Central memory CD8-positive, alpha-beta T cell (primary cell): ENCODE measurements at places on chromosomes 1 and 21.

DNA sequence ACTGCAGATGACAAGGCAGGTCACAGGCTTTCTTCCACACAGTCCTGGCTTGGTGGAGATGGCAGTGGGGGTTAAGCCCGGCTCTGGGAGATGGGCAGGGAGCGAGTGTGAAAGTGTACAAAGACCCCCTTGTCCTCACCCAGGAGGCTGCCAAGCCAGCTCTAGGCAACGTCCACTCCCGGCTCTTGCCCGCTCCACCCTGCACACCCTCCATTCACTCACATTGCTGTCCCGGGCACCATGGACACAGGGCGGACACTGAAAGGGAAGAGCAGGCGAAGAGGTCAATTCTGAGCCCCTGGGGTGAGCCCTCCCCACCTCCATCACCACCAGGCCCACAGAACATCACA, 8.9 kb downstream of the COL16A1 start:
- peaks cover 24% of the 10 kb centered on the region for H3K4me1 ChIP-seq
- DNase-seq, result no peak
- no peak overlapping the region for H3K4me3 ChIP-seq
- H3K27ac ChIP-seq, result no peak overlapping the region
- peaks cover 9% of the 10 kb centered on the region for H3K27me3 ChIP-seq

DNA sequence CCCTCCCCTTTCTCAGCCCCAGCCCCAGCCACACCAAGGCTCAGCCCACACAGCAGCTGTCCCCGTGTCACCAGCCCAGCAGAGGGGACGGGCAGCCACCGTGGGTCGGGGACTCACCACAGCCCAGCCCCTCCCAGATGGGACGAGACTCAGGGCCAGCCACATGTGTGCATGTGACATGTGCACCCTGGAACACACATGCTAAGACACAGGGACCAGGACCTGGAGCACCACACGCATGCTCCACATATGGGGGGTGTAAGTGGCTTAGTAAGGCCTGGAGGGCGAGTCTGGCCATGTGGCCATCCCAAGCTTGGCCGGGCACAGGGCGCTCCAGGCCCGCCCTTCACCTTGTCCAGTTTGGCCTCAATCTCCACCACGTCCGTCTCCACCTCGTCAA, 4.0 kb downstream of the ACAP3 start:
- H3K27ac ChIP-seq, result no peak overlapping the region
- H3K27me3 ChIP-seq, result no peaks in the 10 kb centered on the region
- no peak for DNase-seq
- peaks cover 16% of the 10 kb centered on the region for H3K4me1 ChIP-seq

GRCh38 chr1:61055110-61055614, 27.2 kb upstream of the NFIA start:
- H3K4me3 ChIP-seq, result no peak overlapping the region
- H3K27ac ChIP-seq, result no peak overlapping the region
- peaks cover 24% of the 10 kb centered on the region for H3K4me1 ChIP-seq
- peaks cover 15% of the 10 kb centered on the region for H3K27me3 ChIP-seq
- H3K36me3 ChIP-seq, result peaks cover 7% of the 10 kb centered on the region
- no peak for DNase-seq

DNA sequence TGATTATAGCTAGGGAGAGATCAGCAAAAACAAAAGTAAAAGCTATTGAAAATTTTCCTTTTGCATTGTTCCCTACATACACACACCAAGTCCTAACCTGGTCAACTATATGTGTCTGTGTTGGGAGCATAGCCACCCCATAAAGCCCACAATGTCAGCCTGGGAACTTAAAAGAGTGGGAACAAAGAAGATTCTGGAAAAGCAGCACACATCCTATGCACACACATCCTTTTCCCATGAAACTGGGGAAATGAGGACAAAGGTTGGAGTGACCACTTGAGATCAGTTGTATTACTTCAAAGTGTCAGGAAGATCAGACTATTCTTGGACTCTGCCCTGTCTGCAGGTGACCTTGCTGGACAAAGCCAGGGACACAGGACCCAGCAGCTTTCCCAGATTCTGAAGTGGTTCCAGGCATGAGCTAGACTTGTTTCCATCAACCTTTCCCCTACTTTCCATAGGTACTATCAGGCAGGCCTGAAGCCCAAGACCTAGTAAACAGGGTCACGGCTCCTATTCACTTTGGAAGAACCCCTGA, 15.9 kb downstream of the TXNIP start:
- peaks cover 42% of the 10 kb centered on the region for H3K4me1 ChIP-seq
- no peak overlapping the region for H3K27ac ChIP-seq
- H3K4me3 ChIP-seq, result no peak overlapping the region
- no peaks in the 10 kb centered on the region for H3K27me3 ChIP-seq

DNA sequence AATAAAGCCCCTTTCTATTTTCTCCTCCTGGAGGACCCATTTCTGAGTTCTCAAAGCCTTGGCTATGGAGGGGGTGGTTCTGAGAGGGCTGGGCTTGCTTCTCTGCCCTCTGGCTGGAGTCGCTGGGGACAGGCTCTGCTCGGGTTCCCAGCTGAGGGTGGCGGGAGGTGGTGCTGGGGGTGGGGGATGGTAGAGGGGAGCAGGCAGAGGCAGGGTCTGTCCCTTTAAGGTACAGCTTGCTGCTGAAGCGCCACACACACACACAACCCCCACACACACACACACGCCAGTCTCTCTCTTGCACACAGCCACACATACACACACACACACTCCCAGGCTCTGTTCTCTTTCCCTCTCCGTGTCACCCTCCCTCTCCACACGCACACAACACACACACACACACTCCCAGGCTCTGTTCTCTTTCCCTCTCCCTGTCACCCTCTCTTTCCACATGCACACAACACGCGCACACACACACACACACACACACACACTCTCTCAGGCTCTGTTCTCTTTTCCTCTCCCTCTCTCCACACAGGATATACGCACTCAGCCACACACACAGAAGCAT, 69.8 kb upstream of the SSBP3 start:
- H3K4me3 ChIP-seq, result peak overlapping the region; percentile 77
- no peak for DNase-seq
- H3K27me3 ChIP-seq, result no peaks in the 10 kb centered on the region
- H3K4me1 ChIP-seq, result peaks cover 62% of the 10 kb centered on the region
- peaks cover 4% of the 10 kb centered on the region for H3K36me3 ChIP-seq

DNA sequence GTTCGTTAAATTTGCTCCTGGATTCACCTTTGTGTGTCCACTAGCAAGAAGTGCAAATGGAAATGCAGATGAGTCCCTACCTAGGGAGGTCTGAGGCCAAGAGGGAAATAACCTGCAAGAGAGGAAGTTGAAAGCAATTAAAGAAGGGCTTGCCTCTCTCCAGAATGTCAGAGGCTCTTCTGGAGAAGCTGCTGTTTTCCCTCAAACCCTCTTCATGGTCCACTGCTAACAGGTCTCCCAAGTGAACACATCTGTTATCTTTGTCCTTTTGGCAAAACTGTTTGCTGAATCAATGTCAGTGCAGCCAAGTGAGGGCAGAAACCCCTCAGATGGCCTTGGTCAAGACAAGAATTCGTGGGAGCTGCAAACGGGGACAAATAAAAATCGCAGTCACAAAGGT, 177.3 kb upstream of the PLXNA2 start:
- H3K4me1 ChIP-seq, result no peaks in the 10 kb centered on the region
- no peaks in the 10 kb centered on the region for H3K36me3 ChIP-seq
- peaks cover 8% of the 10 kb centered on the region for H3K27me3 ChIP-seq
- no peak overlapping the region for H3K27ac ChIP-seq
- H3K4me3 ChIP-seq, result no peak overlapping the region

DNA sequence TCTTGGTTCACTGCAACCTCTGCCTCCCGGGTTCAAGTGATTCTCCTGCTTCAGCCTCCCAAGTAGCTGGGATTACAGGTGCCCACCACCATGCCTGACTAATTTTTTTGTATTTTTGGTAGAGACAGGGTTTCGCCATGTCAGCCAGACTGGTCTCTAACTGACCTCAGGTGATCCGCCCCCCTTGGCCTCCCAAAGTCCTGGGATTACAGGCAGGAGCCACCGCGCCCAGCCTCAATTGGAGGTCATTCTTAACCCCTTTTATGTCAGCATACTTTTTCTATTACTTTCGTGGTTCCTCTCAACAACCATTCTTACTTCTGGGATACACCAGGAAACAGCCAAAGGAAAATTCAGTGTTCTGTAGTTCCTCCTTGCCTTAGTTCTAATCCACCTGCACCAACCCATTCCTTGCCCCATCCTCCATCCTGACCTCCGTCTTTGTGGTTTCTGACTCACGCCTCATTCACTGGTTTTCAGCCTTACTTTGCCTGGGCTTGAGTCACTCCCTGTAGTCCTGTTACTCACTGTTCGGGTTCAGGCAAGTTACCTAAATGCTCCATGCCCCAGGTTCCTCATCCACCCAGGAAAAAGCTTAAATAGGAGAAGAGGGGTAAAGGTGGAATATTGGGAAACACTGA, 12.9 kb upstream of the BCL10 start:
- peaks cover 3% of the 10 kb centered on the region for H3K36me3 ChIP-seq
- no peak overlapping the region for H3K27ac ChIP-seq
- DNase-seq, result no peak
- no peaks in the 10 kb centered on the region for H3K4me1 ChIP-seq

- no peak for DNase-seq
- no peaks in the 10 kb centered on the region for H3K4me1 ChIP-seq
- H3K27ac ChIP-seq, result no peak overlapping the region
These were observed 120.3 kb downstream of the PROX1 start for GRCh38 chr1:214108097-214108446.

GRCh38 chr1:156064615-156065014, 3.7 kb downstream of the RAB25 start:
- peaks cover 1% of the 10 kb centered on the region for H3K36me3 ChIP-seq
- DNase-seq, result no peak
- H3K4me3 ChIP-seq, result no peak overlapping the region
- H3K27me3 ChIP-seq, result no peaks in the 10 kb centered on the region

- no peak for DNase-seq
- H3K36me3 ChIP-seq, result no peaks in the 10 kb centered on the region
- no peak overlapping the region for H3K27ac ChIP-seq
These were observed 138.4 kb upstream of the VAMP3 start for GRCh38 chr1:7632681-7633080.

GRCh38 chr1:223695941-223696340, 16.4 kb upstream of the CAPN2 start:
- no peak for DNase-seq
- H3K4me3 ChIP-seq, result no peak overlapping the region
- H3K27ac ChIP-seq, result no peak overlapping the region

GRCh38 chr1:178389441-178389840, 107.3 kb downstream of the CLEC20A start:
- no peak overlapping the region for H3K4me3 ChIP-seq
- H3K36me3 ChIP-seq, result no peaks in the 10 kb centered on the region
- no peak overlapping the region for H3K27ac ChIP-seq
- no peaks in the 10 kb centered on the region for H3K27me3 ChIP-seq
- H3K4me1 ChIP-seq, result no peaks in the 10 kb centered on the region

- H3K4me1 ChIP-seq, result peaks cover 52% of the 10 kb centered on the region
- peaks cover 36% of the 10 kb centered on the region for H3K36me3 ChIP-seq
- peak overlapping the region; percentile 67 for H3K27ac ChIP-seq
- no peak for DNase-seq
These were observed 3.3 kb upstream of the CCDC28B start for GRCh38 chr1:32197074-32197473.

DNA sequence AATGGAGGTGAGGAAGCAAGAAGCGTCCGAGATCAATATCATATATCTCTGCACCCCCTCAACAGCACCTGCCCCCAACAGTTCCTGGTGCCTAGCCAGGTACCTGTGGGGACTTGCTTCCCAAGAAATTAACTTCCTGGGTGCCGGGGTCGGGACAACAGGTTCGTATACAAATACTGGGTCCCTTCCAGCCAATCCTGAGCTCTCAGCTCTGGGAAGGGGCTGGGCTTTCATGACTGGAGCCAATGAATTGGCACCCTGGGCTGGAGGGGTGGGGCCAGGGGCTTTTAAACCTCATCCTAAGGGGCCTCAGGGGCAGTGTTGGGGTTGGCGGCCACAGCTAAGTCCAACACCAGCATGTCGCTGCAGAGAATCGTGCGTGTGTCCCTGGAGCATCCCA, at the start of gene PADI3:
Gene PADI3 (plus strand): TSS at position 318 of the 400 bp plus-strand sequence. CDS start 40 bp downstream, at position 358.
- peaks cover 5% of the 10 kb centered on the region for H3K4me1 ChIP-seq
- DNase-seq, result no peak
- no peak within 1 kb of the TSS for H3K4me3 ChIP-seq
- peaks cover 51% of the 10 kb centered on the region for H3K27me3 ChIP-seq
- no peak within 1 kb of the TSS for H3K27ac ChIP-seq

DNA sequence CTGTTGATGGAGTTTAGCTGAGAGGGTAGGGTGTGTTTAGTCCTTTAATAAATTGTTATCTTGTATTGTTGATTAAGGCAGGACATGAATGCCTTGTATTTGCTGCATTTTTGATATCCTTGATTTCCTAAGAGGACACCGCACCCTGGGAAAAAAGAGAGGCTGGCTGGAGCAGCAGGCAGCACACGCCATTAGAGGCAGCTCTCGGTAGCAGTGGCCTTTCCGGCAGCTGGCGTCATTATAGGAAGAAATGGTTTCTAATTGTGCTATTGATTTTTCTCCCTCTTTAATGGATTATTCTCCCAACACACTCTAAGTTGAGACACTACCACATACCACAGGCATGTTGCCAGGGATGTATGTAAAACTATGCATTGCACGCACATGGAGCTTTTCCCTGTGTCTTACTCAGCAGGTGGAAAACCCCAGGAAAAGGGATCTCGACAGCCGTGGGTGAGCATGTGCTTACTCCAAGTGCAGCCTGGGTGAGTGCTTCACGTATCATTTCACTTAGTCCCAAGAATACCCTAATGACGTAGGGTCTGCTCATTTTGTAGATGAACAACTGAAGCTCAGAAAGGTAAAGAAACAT, 440.4 kb upstream of the RUNX1 start:
- no peaks in the 10 kb centered on the region for H3K4me1 ChIP-seq
- H3K4me3 ChIP-seq, result no peak overlapping the region
- peaks cover 52% of the 10 kb centered on the region for H3K27me3 ChIP-seq
- H3K27ac ChIP-seq, result no peak overlapping the region
- DNase-seq, result no peak

DNA sequence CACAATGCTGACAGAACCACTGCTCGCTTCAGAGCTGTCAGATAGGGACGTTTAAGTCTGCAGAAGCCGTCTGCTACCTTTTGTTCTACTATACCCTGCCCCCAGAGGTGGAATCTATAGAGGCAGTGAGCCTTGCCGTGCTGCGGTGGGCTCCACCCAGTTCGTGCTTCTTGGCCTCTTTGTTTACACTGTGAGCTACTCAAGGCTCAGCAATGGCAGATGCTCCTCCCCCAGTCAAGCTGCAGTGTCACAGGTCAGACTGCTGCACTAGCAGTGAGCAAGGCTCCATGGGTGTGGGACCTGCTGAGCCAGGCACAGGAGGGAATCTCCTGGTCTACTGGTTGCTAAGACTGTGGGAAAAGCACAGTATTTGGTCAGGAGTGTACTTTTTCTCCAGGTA, 47.1 kb downstream of the LEPR start:
- H3K27me3 ChIP-seq, result peaks cover 11% of the 10 kb centered on the region
- no peak for DNase-seq
- H3K27ac ChIP-seq, result no peak overlapping the region
- peaks cover 1% of the 10 kb centered on the region for H3K36me3 ChIP-seq

GRCh38 chr1:21503706-21504377, 5.4 kb upstream of the ALPL start:
- H3K36me3 ChIP-seq, result no peaks in the 10 kb centered on the region
- DNase-seq, result no peak
- H3K27me3 ChIP-seq, result peaks cover 53% of the 10 kb centered on the region
- H3K27ac ChIP-seq, result no peak overlapping the region
